ENCODE measurements at places on chromosomes 2 and 18.

DNA sequence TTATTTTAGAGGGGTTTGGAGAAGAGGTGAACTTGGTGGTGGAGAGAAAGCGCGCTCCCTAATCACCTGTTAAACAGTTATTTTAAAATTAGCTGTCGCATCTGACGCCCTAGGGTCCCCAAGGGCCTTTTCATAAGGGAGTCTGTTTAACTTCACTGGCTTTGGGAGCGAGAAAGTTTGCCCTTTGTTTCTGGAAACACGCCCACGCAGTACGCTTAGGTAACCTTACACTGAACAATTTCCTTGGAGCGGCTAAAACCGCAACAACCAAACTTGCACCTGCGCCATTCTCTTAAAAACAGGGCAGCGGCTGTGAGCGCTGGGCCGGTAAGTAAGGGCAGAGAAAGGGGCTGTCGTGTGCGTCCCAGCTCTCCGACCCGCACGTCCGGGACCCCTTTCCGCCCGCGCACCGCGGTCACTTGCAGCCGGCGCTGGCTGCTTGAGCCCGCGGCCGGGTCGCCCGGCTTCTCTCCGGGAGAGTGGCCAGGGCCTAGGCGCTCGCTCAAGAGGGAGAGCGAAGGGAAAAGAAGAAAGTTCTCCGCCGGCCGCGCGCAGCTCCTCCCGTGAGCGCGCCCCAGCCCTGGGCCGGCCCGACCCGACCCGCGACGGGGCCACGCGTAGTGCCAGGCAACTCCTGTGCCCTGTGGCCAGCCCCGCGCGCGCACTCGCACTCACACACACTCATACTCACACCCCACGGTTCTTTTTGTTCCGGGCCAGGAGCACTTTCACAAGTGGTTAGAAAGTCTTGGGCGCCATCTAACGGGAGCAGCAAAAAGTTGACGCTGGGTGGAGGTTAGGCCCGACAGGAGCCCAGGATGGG, 19.2 kb downstream of the POU3F3 start:
- peak; percentile 53 for DNase-seq

- DNase-seq = no peak
Measured at GRCh38 chr2:160255408-160255807, 55.3 kb upstream of the ITGB6 start.

GRCh38 chr2:221463241-221463896, 108.7 kb downstream of the EPHA4 start:
- DNase-seq = no peak

DNA sequence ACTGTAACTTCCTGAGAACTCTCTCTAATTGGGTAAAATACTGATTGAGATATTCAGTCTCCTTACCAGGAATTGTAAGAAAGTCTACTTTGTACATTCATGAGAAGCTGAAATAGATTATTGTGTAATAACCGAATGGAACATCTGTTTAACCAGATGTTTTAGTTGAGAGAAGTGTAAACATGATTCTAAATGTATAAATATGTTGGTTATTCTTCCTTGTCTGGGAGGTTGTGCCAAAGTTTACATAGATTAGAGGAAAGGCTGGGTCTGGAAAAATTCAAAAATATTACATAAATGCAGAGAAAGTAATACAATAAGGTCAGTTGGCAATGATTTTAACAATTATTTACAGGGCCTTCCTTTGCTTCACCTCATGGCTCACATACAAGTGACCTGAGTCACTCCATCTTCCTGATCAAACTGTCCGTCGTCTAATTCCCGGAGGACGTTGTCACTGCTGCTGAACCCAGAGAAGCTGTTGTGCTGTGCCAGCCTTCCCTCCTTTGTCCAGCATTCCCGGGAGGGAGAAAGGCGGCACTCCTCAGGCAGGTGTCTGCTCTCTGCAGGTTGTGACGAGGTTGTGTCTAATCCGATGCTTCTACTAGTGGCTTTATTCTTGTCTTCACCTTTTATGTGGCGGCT, 55.9 kb downstream of the MOB4 start:
- DNase-seq = no peak

DNA sequence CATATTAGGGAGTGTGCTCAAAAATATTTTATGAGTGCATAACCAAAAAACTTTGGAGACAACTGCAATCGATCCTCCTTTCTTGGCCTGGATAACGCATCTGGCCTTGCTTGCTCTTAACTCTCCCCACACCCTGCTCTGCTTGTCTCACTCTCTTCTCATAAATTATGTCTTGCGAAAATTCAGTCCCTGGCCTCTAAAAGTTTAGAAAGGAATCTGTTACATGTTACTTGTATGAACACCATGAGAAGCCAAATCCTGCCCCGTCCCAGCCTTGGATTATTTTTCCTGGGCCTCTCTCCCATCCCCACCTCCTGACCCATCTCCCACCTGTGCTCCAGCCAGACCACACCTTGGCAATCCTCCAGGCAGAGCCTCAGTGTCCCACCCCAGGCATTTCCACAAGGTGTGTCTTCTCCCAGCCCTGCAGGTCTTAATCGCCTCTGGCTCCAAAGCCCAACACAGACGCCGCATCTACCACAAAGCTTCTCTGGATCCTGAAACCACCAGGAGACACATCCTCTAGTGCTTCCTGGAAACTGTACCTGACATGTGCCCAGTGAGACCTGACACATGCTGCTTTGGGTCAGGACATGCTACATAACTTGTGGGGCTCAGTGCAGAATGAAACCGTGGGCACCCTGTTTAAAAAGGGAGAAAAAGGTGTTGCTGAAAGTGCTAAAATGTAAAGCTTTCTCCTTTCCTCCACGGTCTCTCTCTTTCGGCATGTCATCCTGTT, 99.6 kb upstream of the ST3GAL5 start:
- peak; percentile 9 for DNase-seq

DNA sequence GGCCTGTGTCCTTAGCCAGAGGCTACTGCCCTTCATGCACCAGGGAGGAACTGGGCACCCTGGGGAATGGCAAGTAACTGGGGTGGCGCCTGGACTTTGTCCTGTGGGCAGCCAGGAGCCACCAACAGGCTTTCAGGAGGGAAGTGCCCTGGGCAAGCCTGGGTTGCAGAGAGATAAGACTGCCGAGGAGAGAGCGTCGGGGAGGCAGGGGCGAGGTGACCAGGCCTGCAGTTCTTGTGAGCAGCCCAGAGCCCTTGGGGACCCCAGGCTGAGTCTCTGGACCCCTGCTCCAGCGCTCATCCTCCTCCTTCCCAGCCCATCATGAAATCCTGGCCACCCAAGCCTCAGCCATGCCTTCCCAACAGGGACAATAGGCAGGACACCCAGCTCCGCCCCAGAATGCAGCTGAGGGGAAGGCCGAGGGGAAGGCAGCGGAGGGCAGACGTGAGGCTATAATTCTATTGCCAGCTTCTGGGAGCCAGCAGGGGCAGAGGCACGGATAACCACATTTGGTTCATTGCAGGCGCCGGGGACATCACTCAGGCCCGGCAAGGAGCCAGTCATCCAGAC, 25.1 kb downstream of the ADRA2B start:
- peak; percentile 7 for DNase-seq

- DNase-seq = no peak
Measured at GRCh38 chr18:27595113-27595838, 410.2 kb upstream of the CHST9 start.

DNA sequence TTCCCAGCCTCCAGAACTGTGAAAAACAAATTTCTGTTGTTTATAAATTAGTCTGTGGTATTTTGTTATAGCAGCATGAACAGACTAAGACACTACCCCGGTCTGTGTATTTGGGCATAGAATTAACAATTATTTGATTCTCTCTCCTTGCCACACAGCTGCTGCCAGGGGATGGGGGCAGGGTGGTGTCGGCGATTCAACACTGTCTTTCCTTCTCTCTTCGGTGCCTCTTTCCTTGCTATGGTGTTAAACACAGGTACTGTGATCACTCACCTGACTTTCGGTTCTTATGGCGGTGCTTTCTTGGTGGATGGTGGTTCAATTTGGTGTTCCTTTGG, 50.8 kb upstream of the CTAGE1 start:
- DNase-seq = no peak

DNA sequence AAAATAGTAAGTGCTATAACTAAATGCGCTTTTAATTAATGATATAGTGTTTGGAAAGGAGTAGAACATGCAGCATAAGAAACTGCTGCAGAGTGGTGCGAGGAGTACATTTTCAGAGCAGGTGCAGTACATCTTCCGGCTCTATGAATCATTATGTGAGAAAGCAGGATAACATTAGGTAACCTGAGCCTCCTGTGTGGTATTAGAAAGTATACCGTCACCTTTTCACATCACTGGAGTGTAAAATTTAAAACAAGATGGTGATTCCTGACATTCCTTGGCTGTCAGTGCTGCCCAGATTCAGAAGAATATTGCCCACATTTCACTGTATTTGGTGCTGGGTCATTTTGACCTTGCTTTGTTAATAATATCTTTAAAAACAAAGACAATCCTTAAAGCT, 7.8 kb upstream of the DYNC2LI1 start:
- DNase-seq = no peak

- DNase-seq = no peak
Measured at GRCh38 chr2:127763776-127764175, 47.2 kb downstream of the WDR33 start.

GRCh38 chr2:73116182-73116960, 3.6 kb upstream of the RAB11FIP5 start:
- no peak for DNase-seq

DNA sequence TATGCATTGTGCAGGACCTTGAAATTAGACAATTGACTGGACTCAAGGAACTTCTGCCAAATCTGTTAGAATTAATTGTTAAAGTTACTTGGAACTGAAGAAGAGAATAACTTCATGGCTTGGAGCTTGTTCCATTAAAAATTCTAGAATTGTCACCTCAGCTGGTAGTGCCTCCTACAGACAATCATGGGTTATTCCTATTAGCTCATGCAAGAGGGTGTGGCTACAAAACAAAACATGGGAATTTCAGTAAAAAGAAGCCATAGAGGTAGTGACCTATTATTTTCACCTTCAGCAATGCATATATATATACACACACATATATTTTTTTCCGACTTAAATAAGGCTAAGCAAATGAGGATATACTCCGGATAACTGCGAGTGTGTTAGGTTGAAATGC, 181.9 kb upstream of the DTNA start:
- DNase-seq = no peak

DNA sequence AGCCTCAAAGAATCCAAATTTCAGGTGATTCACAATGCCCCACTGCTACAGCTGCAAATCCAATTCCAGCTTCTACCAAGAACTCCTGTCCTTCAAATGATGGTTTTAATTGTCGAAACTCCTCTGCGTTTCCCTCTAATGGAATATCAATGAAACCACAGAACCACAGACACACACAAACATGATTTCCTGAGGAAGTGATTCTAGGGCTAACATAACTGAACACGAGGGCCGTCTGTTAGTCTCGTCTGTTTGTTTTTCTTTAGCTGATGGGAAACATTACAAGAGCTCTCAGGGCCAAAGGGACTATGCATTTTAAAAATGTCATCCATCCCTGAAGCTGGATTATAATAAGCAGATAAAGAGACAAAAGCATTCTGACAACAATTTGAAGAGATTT, 59.4 kb downstream of the RNF152 start:
- DNase-seq = no peak

DNA sequence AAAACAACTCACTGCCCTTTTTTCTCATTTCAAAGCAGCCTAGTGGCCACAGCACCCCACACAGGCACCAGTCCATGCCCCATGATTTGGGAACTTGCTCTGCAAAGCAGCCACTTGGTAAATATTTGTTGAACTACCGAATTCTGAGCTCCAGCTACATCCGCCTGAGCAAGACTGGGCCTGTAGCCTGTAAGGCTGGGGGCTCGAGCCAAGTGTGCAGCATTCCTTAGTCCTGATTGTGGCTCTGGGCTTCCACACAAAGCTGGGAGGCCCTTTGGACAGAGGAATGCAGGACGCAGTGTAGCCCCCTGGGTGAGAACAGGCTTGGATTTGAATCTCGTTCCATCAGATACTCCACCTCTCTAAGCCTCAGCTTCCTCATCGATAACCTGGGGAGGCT, 88.4 kb downstream of the ACTR2 start:
- DNase-seq = no peak

DNA sequence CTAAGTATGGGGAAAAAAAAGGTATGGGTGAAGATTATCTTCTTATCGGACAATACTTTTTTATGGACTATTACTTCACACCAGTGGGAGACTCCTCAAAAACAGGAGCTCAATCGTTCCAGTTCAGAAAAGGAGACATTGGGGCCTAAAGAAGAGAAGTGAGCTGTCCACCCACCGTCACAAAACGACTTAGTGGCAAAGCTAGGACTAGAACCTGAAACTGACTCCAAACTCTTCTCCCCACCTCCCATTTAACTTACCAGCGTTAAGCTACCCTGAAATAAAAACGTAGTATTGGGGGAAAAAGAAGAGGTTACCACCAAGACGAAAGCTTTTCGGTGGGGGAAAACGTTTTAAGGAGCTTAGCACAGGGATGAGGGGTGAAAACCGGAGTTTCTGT, 503 bp downstream of the GTF3C3 start:
- DNase-seq = no peak

DNA sequence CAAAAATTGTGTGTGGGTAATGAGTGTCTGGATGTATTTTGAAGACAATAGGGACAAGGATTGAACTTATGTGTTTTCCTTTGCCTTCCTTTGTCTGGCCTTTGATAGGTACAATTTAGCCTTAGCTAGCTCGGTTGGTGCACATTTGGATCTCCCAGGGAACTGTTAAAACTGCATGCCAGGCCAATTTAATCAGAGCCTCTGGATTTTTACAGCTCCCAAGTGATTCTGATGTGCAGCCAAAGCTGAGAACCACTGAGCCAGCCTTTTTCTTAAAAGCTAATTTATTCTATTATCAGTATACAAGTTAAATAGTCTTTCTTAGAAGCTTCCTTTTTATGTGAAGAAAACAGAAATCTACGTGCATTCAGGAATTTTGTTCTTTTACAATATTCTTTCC, 25.0 kb downstream of the PLEK start:
- DNase-seq = no peak

Data from stimulated activated CD4-positive, alpha-beta T cell treated with anti-CD3 and anti-CD28 coated beads, Interleukin-2, amount 100 ng/mL, for 24 hours (primary cell).